Activated T-helper 1 cell treated with anti-CD3 and anti-CD28 coated beads, Interleukin-12 subunit alpha, Interleukin-12 subunit beta, Interleukin-2, Interleukin-4 antibody, amounts not matched to agents 30 ng/mL and 10 ng/mL and 1 ng/mL, durations not matched to agents 14 hours and 24 hours and 36 hours (primary cell): ENCODE measurements at places on chromosomes 2 and 18. TPM values are rescaled to one million over a fixed set of nuclear protein-coding genes. Genes with fewer than 3 reads are reported as not detected.

GRCh38 chr2:77604953-77605929 lies 83.1 kb upstream of the LRRTM4 start:
- DNase-seq: no peak

DNA sequence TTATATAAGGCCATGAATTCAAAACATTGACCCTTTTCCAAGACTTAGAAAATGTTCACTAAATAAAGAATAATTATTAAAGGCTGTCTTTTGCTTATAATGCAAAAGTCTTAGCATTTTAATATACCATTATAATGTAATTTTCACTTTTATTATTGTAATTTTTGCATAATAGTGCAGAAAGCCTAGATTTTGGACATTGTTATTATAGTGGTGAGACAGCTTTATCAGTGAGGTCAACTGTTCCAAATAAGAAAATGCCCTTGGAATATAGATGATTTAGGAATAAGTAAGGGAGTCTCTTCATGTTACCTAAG lies 56.6 kb downstream of the ATIC start:
- DNase-seq: no peak

DNA sequence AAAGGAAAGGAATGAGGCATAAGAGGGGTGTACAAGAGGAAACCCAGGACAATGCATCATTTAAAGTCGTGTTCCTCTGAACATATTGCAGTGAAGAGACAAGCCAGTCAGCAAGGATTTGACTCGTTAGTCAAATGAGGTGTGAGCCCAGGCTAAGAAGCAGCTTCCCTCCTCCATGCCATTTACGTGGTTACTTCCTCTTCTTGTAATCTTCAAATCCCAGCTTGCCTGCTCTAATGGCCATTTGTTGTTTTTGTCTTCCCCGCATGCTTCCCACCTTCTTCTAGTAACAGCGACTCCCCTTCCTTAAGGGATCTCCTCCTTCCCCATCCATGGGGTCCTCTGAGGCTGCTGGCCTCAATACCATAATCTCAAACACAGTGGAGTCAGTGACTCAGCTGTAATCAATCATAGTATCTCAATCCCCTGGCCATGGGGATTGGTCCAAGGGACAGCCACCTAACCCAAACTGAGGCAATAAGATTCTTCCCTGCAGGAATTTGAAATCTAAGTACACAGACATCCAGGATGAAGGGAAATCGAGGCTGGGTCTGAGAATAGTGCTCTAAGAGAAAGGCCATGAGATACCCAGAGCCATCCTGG lies 37.6 kb downstream of the SLC14A1 start:
- no peak for DNase-seq

- DNase-seq: no peak
These were observed 30.3 kb downstream of the PAX3 start for GRCh38 chr2:222268311-222268990.

DNA sequence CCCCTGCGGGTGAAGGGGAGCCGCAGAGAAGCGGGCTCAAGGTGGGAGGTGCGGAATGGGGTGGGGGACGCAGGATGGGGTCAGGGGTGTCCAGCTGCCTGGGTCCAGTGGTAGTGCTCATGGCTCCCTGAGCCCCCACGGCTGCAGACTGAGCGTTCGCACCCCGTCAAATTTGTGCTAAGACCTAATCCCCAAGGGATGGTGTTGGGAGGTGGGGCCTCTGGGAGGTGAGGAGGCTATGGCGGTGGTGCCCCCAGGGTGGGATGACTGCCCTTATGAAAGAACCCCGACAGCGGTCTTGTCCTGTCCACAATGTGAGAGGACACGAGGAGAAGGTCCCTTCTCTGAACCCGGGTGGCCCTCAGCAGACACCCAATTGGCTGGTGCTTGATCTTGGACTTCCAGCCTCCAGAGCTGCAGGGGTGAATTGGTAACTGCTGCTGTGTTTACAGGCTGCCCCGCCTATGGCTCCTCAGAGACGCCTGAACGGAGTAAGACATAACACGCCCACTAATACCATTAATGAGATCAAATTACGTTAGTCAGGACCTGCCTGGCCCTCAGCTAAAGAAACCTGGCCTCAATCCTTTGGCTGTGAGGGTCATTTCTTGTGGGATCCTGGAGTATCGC lies 42.6 kb downstream of the PXDN start:
- no peak for DNase-seq

DNA sequence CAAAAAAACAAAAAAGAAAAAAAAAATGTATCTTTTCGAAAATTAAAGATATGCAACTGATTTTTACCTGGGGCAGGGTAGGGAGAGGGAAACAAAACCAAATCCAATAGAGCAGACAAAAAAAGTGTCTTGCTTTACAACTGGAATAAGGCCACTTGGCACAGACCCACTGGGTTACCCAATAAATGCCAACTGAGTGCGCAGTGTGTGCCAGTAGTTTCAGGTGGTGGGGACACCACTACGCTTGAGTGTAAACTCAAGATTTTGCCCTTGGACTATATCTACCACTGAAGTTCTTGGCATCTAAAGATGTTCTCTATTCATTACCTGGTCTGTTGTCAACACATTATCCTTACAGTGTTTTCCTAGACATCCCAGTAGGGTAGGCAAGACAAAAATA lies 16.3 kb downstream of the VPS4B start:
- no peak for DNase-seq

- no peak for DNase-seq
These were observed 1.3 kb downstream of the ATP8B1 start for GRCh38 chr18:57801761-57802212.

DNA sequence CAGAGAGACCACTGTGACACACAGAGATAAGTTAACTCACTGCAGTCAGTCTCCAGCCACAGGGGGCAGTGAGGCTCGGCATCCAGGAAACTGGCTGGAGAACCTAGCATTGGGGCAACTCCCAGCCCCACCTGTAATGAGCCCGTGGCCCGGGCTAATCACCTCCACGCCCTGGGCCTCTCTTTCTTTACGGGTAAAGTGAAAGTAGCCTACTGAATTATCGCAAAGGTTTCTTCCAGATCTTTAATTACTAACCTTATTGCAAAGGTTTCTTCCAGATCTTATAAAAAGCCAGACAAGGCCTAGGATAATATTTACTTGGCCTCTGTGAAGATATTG lies 45.7 kb upstream of the ACAA2 start:
- no peak for DNase-seq

DNA sequence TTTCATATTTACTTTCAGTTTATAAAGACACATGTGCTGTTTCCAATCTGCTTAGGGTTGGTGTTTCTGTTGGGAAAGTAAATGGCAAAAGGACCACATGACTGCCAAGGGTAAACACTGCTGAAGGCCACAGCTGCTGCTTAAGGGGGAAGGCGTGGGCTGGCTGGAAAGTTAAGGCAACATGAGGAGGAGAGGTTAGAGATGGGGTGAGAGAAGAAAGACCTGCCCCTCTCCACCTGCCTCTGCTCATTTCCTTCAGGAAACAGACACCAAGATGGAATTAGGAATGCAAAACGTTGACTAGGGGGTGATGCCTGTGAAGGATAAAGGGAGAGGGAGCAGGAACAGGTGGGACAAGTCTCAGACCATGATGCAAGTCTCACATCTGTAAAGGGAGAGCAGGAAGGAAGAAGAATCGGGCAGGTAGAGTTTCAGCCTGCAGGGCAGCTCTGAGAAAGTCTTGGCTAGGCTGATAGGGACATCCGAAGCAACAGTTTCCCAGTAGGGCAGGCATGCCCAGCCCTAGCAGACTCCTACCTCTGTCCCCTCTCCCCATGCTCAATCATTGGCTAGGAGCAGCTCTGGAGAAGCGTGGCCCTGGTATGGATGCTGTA lies 86.0 kb downstream of the CDC42EP3 start:
- DNase-seq: no peak

- no peak for DNase-seq
These were observed 22.4 kb downstream of the TMEM200C start for GRCh38 chr18:5872886-5873285.

DNA sequence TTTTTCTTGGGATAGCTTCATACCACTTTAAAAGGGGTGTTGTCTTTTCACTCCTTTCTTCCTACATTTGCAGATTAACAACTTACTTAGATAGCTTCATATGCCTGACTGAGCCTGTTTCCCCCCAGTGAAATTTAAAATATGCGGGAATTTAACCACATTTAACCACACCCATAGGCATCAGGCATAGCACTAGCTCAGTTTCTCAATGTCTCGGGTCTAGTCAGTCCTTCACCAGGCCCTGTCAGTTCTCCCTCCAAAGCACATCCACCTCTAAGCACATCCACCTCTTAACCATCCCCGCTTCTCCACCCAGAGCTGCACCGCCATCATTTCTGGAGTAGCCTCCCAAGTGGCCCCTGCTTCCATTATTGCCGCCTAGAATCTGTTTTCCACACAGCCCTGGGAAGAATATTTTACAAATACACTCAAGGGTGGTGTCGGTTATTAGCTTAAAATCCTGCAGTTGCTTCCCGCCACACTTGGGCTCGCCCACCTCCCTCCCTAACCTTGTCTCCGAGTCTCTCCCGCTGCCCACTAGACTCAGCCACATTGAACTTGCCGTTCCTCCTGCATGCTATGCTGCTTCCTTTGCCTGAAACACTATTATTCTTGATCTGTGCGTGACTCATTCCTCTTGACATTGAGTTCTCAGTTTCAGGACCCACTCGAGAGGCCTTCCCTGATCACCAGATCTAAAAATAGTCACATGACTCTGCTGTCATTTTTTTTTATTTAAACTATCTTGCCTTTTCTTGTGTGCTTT lies 68.3 kb downstream of the SPTBN1 start:
- DNase-seq: no peak

- no peak for DNase-seq
These were observed 303.9 kb downstream of the CPS1 start for GRCh38 chr2:210860276-210860675.

Gene ITGB6
- total RNA-seq: not detected in 2 replicates

Gene GDF7
- 0.10 and 0.15 TPM in 2 replicates for total RNA-seq

Gene STARD6
- 0.54 and 0.65 TPM in 2 replicates for total RNA-seq

Gene PTCD3
- 164 and 165 TPM in 2 replicates for total RNA-seq

Gene RAB27B
- total RNA-seq: 0.10 and 0.21 TPM in 2 replicates

Gene PLEKHH2
- 0.12 and 0.13 TPM in 2 replicates for total RNA-seq

Gene GCG
- total RNA-seq: not detected in 2 replicates

Gene TTC31
- total RNA-seq: 30.2 and 32.2 TPM in 2 replicates
